Fibroblast of the aortic adventitia (primary cell): ENCODE measurements at places on chromosomes 12 and 14.

DNA sequence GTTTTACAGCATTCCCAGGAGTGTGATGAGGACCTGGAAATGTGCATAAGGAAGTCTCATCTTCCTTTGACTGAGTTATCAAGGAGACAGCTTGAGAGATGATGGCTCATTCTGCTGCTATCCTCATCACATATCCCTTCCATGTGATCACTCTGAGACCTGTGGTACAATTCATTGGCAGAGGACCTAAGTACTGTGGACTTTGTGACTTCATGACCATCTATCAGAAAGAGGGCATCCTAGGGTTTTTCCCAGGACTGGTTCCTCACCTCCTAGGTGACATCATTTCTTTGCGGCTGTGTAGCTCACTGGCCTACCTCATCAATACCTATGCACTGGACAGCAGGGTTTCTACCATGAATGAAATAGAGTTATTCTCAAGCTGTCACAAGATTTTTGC is 172.1 kb upstream of the PLEKHG7 start:
- no peak for DNase-seq

DNA sequence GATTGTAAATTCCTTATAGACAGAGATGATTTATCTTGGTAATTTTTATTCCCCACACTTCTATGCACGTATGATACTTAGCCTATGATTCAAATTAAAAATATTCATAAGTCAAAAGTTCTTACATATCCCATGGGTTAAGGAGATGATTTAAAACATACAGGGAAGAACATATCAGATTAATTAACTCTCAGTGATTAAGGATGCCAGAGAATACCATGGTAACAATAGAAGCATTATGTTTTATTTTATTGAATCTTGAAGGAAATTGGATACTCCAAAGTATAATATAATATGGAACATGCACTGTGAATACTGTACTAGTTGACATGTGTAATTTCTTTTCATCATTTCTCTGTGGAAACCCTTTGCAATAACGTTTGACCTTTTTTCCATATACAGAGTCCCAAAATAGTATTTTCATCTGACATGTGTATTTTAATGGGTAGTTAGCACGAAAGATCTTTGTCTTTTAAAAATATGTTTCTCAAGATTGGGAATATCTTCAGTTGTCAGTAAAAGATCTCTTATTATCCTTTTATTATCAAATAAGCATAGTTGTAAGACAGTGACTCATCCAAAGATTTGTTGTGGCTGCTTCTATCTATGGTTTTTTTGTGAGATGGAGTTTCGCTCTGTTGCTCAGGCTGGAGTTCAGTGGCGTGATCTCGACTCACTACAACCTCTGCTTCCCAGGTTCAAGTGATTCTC is 166.7 kb downstream of the RAD51B start:
- DNase-seq: peak; percentile 32

DNA sequence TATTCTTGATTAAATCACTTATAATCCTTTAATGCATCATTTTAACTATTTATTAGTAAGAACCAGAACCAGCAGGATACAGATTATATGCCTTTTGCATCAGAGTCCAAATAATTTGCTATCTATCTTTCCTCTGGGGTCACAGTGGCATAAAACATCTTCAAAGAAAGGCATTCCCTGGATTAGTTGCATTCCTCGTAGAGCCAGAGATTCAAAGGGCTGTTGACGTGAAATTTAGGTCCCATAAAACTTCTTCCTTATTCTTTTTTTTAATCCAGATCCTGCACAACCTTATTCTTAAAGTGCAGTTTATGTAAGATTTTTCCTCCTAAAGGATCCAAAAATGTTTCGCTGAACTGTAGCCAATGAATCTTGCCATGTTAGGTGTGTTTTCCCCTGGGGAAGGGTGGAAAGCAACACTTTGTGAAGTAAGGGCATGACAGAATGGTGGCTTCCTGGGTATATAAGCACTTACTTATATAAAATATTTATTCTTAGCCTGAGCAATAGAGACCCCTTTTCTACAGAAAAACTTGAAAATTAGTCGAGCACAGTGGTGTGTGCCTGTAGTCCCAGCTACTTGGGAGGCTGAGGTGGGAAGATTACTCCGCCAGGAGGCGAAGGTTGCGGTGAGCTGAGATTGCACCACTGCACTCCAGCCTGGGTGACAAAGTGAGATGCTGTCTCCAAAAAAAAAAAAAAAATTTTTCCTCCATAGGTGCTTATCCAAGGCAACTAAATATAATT is 208.7 kb downstream of the PCNX1 start:
- DNase-seq: no peak

DNA sequence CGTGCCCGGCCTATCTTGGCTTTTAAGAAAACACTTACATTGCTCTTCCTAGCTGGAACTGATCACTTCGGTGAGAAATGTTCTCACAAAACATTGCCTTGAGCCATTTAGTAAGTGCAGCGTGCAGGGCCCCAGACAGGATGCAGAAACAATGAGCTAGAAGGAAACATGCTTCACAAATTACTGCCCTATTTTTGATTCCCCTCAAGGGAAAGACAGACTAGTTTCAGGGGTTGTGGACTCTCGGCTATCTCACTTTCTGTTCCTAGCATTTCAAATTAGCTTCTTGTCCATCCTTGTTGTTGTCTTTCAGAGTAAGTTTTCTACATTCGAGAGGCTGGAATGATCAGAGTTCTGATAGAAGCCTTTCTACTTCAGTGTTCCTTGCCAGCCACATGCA is 21.6 kb downstream of the TGFB3 start:
- no peak for DNase-seq

- peak; percentile 67 for DNase-seq
Measured at GRCh38 chr12:2494486-2495192, 300.1 kb upstream of the FKBP4 start.

DNA sequence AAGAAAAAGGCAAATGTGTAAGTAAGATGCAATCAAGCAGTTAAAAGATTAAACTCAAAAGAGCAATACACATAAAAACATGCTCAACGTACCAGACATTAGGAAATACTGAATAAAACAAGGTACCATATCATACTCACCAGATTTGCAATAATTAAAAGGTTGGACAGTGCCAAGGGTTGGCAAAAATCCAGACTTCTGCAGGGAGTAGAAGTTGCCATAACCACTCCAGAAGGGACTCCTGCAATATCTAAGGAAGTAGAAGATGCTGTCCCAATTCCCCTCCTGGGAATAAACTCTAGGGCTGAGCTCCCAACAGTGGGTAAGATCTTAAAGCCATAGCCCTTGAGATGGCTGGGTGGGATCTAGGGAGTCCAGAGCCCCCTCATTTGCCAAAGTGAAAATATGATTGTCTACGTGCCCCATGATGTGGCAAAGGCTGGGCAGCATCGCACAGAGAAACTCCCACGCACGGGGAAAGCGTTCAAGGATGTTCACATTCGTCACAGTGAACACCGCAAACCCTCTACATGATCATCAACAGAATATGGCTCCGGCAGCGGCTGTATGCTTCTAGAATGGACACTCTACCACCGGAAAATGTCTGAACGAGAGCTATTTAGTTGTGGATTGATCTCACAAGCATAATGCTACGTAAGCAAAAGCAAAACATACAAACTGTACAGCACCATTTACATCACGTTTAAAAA is 12.3 kb downstream of the KCTD10 start:
- peak; percentile 63 for DNase-seq

DNA sequence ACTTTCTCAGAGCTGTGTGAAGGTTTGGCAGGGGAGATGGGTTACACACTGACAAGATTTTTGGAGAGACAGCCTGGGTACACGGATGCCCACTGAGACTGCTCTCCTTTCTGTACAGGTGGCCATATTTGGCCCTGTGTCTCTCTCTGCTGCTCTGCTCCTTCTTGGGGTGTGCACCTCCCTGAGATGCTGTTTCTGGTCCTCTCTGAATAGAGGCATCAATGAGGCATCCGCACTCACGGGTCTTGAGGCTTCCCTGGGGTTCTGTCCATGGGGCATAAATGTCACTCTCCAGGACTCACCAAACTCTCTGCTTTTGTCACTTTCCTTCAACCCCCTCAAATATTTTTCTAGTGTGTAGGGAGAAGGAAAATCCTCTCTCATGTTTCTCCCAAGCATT is 77.5 kb downstream of the TTC8 start:
- no peak for DNase-seq

- peak; percentile 71 for DNase-seq
Measured at GRCh38 chr14:28635387-28635786, 131.2 kb upstream of the FOXG1 start.
